ELR (cell line): ENCODE measurements at places on chromosomes 6 and 20.

GRCh38 chr20:33694639-33695012 is 8.4 kb upstream of the E2F1 start:
- DNase-seq, result no peak

GRCh38 chr6:28558629-28559028 is 32.9 kb downstream of the GPX5 start:
- no peak for DNase-seq

DNA sequence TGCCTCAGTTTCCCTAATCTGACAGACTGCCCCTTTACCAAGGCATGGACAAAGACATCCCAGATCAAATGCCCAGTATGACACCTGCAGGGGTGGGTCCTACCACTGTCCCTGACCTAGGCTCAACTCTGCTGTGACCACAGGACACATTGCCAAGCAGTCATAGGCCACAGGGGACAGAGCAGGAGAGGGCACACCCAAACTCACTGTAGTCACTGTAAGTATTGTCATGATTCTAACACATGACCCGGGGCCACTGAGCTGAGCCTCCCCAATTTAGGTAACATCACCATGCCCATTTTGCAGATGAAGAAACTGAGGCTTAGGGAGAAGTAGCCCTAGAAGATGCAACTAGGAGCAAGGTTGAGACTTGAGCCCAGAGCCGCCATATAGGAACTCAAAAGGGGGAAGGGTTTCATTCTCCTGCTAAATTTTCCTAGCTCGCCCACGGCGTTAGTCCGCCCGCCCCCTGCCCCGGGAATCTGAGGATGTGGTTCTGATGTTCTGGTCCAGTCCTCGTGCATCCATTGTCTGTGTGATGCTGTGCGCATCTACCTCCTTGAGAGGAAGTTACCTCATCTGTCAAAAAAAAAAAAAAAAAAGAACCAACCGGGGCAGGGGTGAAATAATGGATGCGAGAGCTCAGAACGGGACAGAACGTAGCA is 44.8 kb downstream of the PMEPA1 start:
- DNase-seq, result no peak

DNA sequence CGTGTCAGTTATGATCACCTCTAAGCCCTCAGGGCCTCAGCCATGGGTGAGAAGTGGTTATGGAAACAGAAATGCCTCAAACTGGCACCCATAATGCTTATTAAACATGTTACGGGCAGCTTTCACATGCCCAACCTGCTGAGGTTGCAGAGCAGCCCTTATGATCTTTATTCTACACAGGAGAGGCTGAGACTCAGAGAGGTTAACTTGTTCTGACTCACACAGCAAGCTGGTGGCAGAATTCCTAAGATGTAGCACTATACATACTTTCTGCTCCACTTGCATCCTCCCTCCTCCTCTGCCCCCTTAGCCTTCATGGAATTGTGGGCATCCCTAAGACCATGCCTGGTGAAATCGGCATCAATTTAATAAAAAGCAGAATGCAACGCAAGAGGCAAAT is 34.7 kb upstream of the IGF2R start:
- peak; percentile 45 for DNase-seq

DNA sequence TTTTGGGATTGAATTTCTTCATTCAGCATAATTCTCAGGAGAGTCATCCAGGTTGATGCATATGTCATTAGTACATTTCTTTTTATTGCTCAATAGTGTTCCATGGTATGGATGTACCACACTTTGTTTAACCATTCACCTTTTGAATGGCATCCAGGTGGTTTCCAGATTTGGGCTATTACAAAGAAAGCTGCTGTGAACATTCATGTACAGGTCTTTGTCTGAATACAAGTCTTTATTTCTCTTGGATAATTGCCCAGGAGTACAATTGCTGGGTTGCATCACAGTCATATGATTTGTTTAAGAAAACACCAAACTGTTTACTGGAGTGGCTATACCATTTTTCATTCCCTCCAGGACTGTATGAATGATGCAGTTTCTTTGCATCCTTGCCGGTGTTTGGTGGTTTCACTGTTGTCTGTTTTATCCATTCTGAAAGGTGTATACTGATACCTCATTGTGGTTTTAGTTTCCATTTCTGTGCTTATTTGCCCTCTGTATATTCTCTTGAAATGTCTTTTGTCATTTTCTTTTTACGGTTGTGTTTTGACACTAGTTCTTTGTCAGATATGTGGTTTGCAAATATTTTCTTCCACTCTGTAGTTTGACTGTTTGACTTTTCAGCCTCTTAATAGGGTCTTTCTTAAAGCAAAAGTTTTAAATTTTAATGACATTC is 8.8 kb downstream of the CDKAL1 start:
- DNase-seq, result peak; percentile 63

DNA sequence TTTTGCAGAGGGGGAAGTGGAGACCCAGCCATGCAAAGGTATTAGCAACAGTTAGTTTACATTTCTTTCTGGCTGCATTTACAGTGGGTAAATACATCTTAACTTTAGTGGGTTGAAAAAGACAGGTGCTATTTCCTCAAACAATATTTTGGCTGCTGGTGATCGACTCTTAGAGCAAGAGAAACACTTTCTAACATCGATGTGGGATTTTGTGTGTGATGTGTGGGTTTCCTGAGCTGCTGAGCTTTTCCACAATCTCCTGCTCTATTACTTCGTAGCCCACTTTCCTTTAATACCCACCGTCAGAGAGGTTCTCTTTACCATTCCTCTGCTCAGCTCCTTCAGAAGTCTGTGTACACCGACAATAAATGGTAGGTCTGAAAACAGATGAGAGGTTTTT is 339.0 kb downstream of the NRN1 start:
- DNase-seq, result no peak

- no peak for DNase-seq
Measured at GRCh38 chr20:49415668-49416044, 66.8 kb downstream of the KCNB1 start.

GRCh38 chr6:41272591-41273240 is 13.8 kb downstream of the TREM1 start:
- DNase-seq, result no peak

GRCh38 chr6:163714179-163714578 is 299.7 kb downstream of the QKI start:
- no peak for DNase-seq

- no peak for DNase-seq
Measured at GRCh38 chr6:13000537-13000936, 284.0 kb downstream of the PHACTR1 start.

DNA sequence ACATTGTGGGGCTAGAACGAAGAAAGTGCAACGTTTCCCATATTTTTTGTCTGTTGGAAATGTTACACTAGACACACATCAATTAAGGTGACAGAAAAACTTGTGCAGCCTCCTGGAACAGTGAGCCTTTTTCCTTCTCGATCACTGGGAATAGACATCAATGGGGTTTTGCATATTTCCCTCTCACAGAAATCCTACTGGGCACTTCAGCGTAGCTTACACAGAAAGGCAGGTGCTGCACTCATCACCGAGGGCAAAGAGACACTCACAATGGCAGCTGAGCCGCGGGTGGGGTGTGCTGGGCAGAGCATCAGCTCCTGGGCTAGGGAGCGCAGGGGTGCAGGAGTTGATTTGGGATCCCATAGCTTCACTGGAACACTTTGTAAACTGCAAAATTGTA is 64.5 kb downstream of the THBS2 start:
- DNase-seq, result no peak

- DNase-seq, result no peak
Measured at GRCh38 chr6:52143551-52143950, 42.6 kb upstream of the IL17A start.

- no peak for DNase-seq
Measured at GRCh38 chr20:47237715-47238114, 118.8 kb downstream of the ZMYND8 start.

GRCh38 chr6:100346203-100346602 is 118.5 kb downstream of the SIM1 start:
- peak; percentile 32 for DNase-seq

DNA sequence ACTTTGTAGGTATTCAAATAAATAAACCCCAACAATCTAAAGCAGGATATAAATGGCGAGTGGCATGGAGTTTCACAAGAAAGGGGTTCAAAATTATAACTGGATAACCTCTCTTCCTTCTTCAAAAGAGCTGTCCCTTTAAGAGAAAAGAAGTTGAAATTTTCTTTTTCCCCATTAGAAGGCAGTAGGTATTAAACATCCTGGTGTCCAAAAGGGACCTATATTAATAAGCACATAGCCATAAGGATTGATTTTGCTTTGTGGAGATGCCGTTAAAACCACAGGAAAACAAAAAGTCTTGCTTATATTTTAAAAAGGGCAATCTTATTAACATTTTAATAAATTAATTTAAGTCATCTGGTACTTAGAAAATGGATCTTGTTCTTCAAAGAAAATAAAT is 76.5 kb downstream of the LYRM4 start:
- DNase-seq, result peak; percentile 14

DNA sequence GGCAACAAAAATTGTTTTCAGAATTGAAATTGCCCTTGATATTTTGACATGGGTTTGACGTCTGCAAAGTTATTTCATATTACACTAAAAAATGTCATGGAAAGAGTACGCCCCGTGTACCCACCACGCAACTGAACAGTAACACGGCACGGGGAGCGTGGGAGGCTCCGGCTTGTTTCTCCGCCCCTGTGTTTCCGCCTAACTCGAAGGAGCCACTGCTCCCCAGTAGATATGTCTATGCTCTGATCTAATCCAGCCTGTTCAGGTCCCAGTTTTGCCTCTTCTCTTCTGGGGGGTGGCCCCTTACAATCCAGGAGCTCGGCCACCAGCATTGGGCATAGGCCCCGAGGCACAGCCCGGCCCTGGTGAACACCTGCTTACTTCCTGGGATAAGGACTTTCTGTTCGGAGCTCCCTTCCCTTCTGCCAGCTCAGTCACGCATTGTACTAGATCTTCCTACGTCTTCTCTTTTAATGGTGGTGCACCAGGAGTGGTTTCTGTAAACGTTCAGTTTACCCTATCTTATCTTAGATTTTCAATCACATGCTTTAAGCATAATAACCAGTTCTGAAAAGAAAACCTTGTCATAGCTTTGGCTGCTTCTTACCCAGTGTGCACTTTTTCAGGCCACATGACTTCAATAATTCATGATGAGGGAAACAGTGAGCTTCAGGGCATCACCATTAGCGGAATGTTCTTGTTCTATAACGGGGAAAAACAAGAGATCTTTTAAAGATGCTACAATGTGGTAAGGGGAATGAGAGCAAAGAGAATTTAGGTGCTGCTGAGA is 43.9 kb upstream of the EXOC2 start:
- no peak for DNase-seq

DNA sequence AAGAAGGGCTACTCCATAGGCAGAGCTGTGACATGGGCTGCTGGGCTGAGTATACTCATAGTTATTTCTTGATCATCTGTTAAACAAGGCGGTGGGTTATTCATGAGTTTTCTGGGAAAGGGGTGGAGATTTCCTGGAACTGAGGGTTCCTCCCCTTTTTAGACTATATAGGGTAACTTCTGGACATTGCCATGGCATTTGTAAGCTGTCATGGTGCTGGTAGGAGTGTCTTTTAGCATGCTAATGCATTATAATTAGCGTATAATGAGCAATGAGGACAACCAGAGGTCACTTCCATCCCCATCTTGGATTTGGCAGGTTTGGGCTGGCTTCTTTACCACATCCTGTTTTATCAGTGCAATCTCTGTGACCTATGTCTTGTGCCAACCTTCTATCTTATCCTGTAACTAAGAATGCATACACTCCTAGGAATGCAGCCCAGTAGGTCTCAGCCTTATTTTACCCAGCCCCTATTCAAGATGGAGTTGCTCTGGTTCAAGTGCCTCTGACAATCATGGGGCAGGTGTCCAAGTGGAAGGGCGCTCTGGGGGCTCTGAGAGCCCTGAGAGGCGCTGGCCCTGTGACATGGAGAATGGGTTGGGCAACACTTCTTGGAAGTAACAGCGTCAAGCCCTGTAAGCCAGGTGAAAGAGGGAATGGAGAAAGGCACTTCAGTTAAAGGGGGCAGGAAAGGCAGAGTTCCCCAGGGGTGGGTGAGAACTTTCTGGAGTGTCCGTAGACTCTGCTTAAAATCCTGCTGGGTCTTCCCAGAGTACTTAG is 354.2 kb upstream of the SULF2 start:
- DNase-seq, result no peak

DNA sequence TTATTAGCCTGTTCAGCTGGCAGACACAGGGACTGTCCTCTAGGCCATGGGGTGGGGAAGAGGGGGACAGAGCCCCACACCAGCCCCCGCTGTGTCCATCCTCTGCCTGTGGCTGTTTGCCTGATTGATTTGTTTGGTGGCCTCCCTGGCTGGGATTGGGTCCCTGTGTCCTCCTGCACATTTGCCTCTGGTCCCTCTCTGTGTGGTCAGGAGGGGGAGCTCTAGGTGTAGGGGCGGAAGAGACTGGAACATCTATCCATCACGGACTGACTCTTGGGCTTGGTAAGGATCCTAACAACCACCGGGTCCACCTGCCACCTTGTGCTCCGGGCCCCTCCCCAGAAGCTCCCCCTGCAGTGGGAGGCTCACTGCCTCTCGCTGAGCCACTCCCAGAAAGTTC is 38.4 kb upstream of the CCDC167 start:
- DNase-seq, result peak; percentile 59

- DNase-seq, result no peak
Measured at GRCh38 chr20:16708602-16709001, 21.2 kb upstream of the SNRPB2 start.

- no peak for DNase-seq
Measured at GRCh38 chr20:44137266-44137801, 49.7 kb downstream of the JPH2 start.

- DNase-seq, result peak; percentile 84
Measured at GRCh38 chr6:139853302-139853992, 479.0 kb upstream of the CITED2 start.

- no peak for DNase-seq
Measured at GRCh38 chr6:115004982-115005381, 662.2 kb upstream of the HS3ST5 start.

- no peak for DNase-seq
Measured at GRCh38 chr6:3693831-3694230, 57.7 kb downstream of the PXDC1 start.

GRCh38 chr20:63312690-63313348 is 19.8 kb downstream of the COL20A1 start:
- DNase-seq, result no peak

DNA sequence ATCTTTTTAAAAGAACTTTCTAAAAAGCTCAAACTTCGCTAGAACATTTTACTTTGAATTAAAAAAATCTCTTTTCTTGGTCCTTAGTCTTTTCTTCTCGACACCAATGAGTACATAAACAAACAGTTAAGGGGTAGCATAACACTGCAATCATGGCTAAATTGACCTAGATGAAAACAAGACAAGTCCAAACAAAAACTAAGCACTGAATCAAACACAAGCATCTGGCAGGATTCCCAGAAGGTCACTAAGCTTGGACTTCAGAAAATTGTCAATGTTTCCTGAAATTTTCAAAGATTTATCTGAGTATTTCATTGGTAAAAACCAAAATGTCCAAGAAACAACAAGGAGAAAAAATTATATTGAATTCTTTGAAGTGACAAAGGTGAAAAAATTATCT is 5.0 kb downstream of the COL21A1 start:
- DNase-seq, result no peak
